Activated CD4-positive, alpha-beta T cell treated with anti-CD3 and anti-CD28 coated beads, Interleukin-2, amount 50 U/mL, for 48 hours (primary cell): ENCODE measurements at places on chromosomes 5 and 9.

- DNase-seq, result no peak
These were observed 377.7 kb downstream of the DMRT2 start for GRCh38 chr9:1427875-1428274.

DNA sequence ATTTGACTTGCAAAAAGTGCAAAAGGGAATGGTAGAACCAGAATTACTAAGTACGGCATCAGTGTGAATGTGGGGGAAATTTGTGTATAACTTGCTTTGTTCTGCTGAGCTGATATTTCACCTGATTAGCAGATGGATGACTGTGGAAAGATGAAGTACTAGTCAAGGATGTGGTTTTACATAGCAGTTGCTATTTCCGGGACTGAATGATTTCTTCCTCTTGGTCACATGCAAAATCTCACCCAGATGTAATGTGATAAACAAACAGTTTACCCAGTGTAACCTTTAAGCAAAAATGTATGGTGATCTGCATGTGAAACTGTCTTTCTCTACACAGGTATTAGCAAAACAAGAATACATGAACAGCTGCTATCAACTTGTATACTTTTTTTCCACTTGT, 46.1 kb downstream of the DCP2 start:
- DNase-seq, result no peak

DNA sequence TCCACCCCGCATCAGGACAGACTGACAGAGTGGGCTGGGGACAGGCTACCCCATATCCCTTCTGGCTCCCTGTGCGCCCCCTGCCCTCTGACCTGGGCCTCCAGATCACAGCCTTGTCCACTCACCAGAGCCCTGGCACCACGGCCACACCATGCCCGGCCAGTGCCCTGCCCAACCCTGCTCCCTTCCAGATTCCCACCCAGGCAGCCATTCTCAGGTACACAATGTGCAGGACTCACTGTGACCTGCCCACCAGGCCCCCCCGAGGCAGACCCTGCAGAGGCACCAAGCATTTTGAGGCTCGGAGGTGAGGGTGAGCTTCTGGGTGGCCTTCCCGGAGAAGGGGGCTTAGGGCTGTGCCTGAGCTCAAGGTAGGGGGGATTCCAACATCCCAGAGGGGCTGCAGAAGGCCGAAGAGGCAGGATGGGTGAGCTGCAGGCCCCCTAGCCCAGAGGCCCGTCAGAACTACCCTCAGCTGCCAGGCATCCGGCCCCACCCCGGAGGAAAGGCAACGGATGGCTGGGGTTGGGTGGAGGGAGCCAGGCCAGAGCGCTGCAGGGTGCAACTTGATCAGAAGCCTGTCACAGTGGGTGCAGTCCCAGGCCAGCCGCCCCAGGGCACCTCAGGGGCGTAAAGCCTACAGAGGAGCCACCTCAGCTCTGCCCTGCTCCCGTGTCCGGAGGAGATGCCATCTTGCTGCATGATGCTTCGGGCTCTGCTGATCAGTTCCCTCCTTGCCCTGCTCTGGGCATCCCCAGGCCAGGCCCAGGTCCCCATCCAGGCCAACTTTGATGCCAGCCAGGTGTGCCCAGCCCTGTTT, at the start of gene LCNL1:
Gene LCNL1 (plus strand): TSS at position 762 of the 820 bp plus-strand sequence. CDS start 594 bp downstream, outside the sequence.
- DNase-seq, result no peak

- DNase-seq, result no peak
These were observed 121.5 kb downstream of the JMY start for GRCh38 chr5:79357398-79357797.

- DNase-seq, result no peak
These were observed 464.7 kb upstream of the KLF4 start for GRCh38 chr9:107954312-107954711.

DNA sequence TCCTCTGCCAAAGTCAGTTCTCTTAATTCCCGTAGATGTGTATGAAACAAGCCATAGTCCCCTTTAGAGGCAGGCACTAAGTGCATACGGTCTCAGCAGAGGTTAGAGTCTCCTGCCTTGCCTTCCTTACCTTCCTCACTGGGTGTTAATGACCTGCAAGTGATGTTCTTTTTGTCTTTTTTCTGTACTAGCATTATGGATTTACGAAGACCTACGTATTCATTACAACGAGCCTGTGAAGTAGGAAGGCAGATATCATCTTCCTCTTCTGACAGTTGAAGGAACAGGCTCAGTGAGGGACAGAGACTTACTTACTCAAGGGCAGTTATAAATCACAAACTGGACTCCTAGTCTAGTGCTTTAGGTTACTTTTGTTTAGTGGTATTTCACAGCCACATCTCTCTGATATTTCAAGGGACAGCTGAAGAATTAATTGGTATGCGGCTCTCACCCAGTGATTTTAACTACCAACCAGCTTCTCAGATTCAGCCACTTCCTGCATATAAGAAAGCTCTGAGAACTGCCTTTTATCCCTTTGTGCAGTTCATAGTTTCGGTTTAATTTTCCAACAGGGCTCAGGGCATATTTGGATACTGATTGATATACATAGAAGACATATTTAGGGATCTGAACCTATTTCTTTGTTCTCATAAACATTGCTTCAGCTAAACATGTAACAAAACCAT, 85.1 kb upstream of the CKMT2 start:
- no peak for DNase-seq

DNA sequence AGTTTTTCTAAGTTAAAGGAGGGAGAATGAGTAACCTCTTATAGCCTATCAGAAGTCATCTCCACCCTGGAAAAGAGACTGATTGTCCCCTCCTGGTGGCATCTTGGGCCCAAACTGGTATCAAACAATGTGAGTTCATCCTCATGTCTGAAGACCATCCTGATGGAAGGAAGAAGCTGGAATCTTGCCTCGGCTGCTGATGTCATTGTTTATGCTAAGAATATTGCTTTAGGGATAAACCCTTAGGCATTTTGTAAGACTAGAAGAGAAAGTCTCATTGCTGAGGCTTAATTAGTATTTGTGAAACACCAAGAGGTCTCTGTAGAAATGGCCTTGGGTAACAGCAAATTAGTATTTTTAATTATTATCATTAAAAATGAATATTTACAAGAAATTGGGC, 65.7 kb upstream of the KCNN2 start:
- no peak for DNase-seq

GRCh38 chr5:7391215-7391614, 4.7 kb upstream of the ADCY2 start:
- DNase-seq, result no peak

- DNase-seq, result no peak
These were observed 168.0 kb downstream of the TAF11L14 start for GRCh38 chr5:17802256-17802655.

DNA sequence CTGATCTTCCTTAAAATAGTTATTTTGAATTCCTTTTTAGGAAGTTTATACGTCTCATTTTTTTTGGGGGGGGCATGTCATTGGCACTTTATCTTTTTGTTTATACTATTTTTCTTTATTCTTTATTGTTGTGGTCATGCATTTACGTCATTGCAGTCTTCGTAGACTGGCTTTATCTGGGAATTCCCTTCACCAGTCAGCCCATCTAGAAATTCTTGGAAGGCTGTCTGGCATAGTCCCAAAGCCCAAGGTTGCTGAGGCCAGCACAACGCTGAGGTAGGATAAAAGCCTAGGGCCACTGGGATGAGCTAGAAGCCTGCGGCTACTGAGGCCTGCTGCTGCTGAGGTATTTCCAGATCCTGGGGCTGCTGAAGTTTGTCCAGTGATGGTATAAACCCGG, 121.5 kb downstream of the ISOC1 start:
- no peak for DNase-seq

DNA sequence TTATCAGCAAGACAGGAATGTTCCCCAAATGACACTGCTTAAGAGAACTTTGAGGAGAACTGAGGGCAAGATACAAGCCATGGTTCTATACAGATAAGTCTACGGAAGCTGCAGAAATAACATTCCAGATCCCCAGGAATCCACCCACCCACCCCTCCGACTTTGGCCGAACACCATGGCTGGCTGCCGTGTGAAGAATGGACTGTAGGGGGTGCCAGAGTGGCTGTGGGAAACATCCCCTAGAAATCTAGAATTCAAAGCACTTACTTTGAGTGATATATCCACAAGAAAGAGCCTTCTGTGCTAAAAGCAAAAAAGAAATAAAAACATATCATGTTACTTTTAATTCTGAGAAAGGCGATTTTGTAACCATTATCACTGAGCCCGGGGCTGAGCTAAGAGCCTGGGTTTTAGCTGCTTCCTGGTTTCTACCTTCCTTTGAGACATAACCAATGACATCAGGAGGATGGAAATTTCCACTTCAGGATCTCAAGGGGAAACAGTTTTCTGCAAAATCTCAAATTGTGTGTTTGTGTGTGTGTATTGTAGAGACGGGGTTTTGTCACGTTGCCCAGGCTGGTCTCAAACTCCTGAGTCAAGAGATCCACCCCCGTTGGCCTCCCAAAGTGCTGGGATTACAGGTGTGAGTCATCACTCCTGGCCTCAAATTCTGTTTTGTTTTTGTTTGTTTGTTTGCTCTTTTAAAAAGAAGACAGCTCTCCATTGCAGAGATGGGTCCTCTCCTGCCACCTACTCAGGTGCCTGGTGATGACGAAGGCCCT, 36.4 kb downstream of the GGTA1 start:
- DNase-seq, result peak; percentile 37

DNA sequence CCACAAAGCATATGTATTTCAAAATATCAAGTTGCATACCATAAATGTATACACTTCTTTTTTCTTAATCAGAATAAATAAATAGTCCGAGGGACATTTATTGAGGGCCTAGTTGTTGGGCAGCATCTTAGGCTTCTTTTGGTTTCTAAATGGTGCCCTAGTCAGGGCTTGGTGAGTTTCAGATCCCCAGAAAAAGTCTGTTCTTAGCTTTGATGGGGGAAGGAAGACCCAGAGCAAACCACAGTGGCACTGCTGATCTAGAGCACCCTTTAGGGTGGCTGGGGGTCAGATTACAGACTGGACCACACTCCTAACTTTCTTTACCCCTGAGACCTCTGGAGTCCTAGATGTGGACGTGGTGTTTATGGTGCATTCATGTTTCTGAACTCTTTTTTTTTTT, 97.8 kb downstream of the C9orf152 start:
- DNase-seq, result no peak

DNA sequence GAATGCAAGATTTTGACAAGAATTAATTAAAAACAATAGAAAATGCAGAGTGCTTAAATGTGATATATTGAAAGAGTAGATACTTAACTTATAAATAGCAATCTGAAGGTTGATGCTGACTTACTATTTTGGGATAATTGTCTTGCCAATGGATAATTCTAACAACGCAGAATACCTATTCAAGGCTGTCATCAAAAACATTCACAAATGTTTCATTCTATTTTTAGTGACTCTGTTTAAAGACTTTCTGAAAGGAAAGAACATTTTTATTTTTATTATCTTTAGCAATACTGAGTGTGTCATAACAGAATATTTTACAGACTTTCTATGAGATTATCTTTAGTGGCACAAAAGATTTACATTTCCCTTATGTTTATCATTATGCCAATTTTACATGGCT, 38.1 kb downstream of the ANKRD55 start:
- DNase-seq, result no peak
